ENCODE measurements at places on chromosomes 1 and 21.

- no peak for DNase-seq
Observed at GRCh38 chr1:2086446-2087078, 36.4 kb downstream of the PRKCZ start.

DNA sequence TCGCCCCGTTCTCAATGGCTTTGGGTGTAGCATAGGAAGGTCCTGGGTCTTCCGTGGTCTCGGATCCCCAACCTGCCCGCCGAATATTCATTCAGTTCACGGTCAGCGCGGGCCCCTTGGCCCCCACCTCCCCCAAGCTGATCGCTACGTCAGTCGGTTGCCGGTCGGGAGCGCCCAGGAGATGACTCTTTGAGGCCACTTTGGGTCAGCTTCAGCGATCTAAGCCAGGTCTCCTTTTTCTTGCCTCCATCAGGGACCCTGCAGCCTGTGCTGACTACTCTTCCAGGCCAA, 12.8 kb downstream of the HLX start:
- no peak for DNase-seq

DNA sequence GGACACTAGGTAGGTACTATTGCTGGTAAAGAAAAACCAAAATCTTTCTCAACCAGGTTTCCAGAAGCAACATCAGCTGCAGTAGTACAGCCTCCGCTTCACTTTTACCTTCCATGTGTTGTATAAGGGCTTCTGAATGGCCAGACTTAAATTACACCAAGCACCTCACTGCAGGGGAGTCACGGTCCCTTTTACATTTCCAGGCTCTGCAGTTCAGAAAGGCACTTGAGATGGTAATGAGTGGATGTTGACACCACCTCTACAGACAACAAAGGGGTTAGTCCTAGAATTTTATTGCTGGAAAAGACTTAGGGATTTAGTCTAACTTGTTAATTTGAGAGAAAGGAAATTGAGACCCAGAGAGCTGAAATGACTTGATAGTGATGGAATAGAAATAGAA, 12.0 kb upstream of the DUSP12 start:
- DNase-seq: no peak

- no peak for DNase-seq
Observed at GRCh38 chr1:231218078-231218477, 22.9 kb upstream of the GNPAT start.

- DNase-seq: no peak
Observed at GRCh38 chr21:33273044-33273443, 6.9 kb downstream of the IL10RB start.

GRCh38 chr1:79760531-79760930, 754.0 kb upstream of the ADGRL4 start:
- no peak for DNase-seq

DNA sequence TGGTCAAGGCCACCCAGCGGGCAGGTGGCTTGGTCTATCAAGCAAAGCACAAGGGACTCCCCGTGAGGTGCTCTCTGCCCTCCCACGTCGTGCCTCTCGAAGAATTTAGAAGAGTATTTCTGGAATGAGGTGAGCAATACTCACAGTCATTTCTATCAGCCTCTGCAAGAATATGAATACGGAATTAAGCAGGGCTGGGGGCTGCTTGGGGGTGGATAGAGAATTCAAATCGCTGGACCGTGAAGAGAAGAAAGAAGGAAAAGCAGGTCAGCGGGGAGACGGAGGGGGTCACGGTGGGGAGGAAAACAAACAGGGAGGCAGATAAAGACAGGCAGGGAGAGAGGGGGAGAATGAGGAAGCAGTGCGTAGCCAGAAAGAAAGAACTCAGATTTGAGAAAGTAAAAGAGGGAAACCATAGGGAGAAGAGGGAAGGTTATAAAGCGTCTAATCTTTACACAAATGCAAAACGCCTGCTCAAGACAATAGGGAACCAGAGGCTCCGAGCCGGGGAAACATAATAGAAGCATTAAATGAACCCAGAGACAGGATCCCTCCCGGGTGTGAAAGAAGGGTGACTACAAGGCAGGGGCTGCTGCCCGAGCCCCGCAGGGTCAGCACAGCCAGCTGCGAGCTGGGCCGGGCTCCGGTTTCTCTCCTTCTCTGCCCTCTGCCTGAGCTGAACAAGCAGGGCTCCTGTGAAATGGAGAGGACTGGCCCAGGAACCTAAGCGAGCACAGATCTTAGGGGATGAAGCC, 2.1 kb upstream of the EDN2 start:
- DNase-seq: no peak

GRCh38 chr1:208189183-208189582, 55.0 kb downstream of the PLXNA2 start:
- DNase-seq: no peak

DNA sequence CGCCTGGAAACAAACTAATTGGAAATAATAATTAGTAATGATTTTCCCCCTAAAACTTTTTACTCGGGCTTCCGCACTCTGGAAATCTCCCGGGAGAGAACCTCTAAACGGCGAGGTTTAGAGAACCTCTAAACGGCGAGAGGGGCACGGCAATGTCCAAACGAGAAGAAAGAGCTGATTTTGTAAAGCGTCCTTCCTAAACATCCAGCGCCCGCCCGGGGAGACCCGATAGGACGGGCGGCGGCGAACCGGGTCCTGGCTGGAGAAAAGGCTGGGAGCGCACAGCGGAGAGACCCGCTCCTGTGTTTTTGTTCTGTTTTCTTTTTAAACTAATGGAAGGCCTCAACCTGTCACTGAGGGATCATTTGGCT, 1.6 kb downstream of the PAX7 start:
- DNase-seq: no peak

GRCh38 chr1:38577385-38577784, 282.2 kb downstream of the RRAGC start:
- no peak for DNase-seq

- DNase-seq: no peak
Observed at GRCh38 chr1:30081379-30082102, 641.8 kb downstream of the MATN1 start.

- DNase-seq: no peak
Observed at GRCh38 chr1:40620150-40620549, 45.3 kb downstream of the RIMS3 start.

- DNase-seq: no peak
Observed at GRCh38 chr1:22556391-22557104, 6.7 kb upstream of the EPHA8 start.

DNA sequence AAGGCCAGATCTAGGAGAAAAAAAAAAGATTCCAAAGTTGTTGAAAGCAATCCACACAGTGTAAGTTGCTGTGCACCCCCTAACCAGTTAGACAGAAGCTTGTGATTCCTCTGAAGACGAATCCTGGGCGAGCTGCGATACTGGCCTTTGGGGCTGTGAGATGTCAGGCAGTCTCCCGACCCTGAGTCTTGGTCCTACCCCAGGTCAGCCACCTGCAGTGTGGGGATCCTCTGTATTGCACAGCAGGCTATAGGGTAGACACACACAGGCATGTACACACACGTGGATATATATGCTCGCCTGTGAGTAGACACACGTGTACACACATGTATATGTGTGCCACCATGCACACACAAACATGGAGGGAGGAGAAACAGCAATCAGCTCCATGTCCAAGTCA, 12.9 kb downstream of the ACTRT2 start:
- no peak for DNase-seq

- DNase-seq: no peak
Observed at GRCh38 chr1:204618148-204618760, 67.3 kb downstream of the LRRN2 start.

DNA sequence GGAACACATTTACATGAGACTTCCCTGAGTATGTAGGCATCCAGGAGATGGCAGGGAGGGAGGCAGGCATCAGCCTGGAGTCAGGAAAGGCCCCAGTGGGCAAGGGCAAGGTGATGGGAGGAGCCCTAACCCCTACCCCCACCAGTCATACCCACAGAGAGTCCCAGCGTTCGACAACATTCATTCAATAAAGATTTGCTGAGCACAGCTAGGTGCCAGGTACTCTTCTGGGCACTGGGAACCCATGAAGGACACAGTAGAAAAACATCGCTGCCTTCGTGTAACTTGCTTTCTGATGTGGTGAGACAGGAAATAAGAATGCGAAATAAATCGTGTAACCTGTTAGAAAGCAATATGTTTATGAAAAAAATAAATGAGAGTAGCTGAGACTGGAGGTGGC, 77.3 kb upstream of the GADD45A start:
- no peak for DNase-seq

GRCh38 chr1:200674838-200675587, 5.3 kb upstream of the DDX59 start:
- DNase-seq: no peak

- no peak for DNase-seq
Observed at GRCh38 chr1:193519922-193520321, 333.5 kb upstream of the B3GALT2 start.

GRCh38 chr1:55150880-55151588, 64.1 kb downstream of the USP24 start:
- no peak for DNase-seq

DNA sequence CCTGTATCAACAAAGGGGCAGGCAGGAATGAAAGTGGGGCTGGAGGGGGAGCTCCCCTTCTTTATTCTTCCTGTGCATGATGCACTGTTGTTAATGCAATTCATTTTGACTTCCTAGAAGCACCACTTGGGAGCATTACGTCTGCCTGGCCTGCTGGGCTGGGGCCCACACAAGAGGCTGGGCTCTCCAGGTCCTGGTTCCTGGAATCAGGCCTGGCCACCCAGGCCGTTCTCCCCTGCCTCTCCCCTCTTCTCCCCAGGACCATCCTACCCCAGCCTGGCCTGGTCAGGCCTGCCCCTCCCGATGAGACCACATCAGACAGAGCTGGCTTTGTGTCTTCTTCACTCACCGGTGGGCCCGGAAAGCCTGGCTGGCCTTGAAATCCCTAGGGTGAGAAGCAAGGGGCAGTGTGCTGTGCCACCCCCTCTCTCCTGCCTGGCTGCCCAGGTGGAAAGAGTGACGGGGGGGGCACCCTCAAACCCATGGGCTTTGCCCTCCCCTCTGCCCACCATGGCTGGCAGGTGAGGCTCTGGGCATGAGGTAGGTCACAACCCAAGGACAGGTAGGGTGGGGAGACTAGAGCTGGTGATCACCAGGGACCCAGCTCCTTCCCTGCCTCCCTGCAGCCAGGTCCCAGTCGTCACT, 20.7 kb upstream of the PEF1 start:
- no peak for DNase-seq

DNA sequence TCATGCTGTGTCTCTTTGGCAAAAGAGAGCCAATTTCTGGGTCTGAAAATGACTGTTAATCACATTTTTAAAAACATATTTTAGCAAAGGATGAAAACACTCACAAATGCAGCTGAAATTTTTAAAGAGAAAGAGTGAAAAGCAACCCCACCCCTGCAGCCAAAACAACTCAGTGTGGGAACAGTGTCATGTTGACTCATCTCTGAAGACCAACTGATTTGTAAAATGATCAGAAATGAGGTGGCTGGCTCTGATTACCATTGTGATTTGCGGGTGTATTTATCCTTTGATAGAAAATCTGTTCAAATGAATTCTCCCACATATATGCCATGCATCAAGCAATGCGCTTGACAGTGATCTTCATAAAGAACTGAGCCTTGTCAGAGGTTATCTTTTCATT, 287.0 kb upstream of the ESRRG start:
- DNase-seq: no peak

DNA sequence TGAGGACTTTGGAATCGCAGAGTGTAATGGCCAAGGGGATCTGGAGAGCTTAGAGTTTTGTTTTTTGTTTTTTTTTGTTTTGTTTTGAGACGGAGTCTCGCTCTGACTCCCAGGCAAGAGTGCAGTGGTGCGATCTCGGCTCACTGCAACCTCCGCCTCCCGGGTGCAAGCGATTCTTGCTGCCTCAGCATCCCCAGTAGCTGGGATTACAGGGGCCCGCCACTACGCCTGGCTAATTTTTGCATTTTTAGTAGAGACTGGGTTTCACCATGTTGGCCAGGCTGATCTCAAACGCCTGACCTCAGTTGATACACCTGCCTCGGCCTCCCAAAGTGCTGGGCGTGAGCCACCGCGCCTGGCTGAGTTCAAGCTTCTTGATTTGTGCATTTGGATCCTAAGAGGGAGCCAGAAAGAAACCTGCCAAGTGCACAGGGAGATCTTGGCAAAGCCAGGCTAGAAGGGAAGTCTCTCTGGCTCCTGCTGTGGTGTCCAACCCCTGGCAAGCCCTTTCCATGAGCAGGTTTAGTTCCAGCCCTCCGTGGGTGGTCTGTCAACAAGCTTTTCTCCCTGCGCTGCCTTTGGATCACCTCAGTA, 852 bp downstream of the FAAH start:
- DNase-seq: no peak

GRCh38 chr1:91650764-91651163, 150.1 kb downstream of the CDC7 start:
- DNase-seq: no peak

GRCh38 chr1:90943966-90944365, 77.9 kb downstream of the ZNF644 start:
- DNase-seq: no peak

- no peak for DNase-seq
Observed at GRCh38 chr1:246270236-246270635, 236.8 kb downstream of the SMYD3 start.

DNA sequence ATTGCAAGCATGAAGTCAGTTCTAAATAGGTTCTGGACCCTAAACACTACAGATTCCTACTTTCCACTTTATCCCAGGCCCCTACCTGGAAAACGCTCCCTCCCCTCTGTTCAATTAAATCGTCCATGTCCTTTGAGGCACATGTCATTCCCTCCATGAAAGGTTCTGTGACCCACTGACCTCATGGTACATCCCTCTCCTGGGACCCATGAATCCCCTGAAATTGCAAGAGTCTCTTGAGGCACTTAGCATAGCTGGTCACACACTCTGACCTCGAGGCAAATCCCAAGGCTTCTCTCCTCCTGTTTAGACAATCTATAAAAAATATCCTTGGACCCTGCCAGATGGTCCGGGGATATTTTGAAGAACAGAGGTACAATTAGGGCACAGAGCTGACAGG, 34.3 kb upstream of the KRTAP19-8 start:
- no peak for DNase-seq

GRCh38 chr21:41318218-41318617, 1.6 kb downstream of the FAM3B start:
- no peak for DNase-seq

DNA sequence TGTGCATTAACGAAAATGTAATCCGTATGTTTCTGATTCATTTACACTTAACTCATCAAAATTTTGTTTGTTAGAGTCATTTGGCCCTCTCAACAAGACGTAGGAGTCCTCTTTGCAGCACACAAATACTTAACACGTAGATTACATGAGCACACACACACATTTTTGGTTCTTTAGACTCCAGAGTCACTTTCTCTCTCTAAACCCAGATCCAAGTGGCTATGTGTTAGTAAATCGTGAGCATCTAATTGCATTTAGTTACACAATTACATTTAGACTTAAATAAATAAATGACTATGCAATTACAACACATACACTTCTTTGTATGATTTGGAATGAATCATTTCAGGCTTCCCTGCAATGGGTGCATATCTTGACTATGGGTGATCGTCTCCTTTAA, 109.0 kb upstream of the GREM2 start:
- no peak for DNase-seq
